ENCODE measurements at places on chromosomes 3 and 15. TPM values are rescaled to one million over a fixed set of nuclear protein-coding genes. Genes with fewer than 3 reads are reported as not detected.

GRCh38 chr3:15722877-15723623 lies 74.7 kb downstream of the ANKRD28 start:
- no peak for DNase-seq

SLC6A1 gene
- not detected for polyA plus RNA-seq

- DNase-seq: no peak
These were observed 317.3 kb downstream of the FGF12 start for GRCh38 chr3:192409838-192410683.

GRCh38 chr3:188353426-188353825 lies 199.5 kb downstream of the LPP start:
- DNase-seq: no peak

DNA sequence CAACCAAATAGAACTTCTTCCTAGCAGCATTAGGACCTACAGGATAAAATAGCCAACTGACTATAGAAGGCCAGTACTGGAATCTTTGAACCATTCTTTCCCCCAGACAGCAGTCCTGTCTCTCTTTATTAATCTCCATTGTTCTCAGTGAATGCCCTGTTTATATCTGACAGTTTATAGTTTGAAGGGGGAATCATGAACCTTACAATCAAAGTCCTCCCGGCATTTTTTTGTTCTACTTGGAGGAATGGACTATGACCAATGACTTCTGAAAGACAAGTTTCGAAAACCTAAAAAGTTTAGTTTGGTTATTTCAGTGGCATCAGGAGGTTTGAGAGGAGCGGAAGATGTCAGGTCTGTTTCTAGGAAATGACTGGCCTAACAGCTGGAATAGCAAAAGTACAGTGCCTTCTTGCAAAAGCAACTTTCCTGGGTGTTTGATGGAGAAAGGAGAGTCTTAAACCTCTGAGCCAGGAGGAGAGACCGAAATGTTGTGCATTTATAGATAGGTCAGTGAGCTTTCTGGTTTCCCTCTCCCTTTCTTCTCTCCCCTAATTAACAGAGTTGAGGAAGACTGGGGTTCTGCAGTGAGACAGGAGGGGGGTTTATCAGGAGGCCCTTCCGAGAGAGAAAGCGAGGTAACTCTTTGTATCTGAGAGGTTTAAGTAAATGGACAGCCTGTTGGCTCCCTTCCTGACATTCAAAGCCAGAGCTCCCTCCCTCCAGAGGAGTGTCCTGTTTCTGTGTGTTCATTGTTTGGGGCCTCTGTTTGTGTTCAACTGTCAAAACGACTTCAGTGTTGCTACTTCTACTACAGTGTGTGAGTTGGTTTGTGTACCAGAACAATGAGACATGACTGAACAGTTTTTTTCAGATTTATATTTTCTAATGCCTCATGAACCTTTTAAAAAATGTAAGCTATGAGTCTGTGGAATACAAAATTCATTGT lies 383.0 kb upstream of the RARB start:
- no peak for DNase-seq

CDAN1 gene
- 6.2 TPM for polyA plus RNA-seq

GRCh38 chr15:27061739-27062138 lies 90.8 kb downstream of the GABRG3 start:
- DNase-seq: no peak

DNA sequence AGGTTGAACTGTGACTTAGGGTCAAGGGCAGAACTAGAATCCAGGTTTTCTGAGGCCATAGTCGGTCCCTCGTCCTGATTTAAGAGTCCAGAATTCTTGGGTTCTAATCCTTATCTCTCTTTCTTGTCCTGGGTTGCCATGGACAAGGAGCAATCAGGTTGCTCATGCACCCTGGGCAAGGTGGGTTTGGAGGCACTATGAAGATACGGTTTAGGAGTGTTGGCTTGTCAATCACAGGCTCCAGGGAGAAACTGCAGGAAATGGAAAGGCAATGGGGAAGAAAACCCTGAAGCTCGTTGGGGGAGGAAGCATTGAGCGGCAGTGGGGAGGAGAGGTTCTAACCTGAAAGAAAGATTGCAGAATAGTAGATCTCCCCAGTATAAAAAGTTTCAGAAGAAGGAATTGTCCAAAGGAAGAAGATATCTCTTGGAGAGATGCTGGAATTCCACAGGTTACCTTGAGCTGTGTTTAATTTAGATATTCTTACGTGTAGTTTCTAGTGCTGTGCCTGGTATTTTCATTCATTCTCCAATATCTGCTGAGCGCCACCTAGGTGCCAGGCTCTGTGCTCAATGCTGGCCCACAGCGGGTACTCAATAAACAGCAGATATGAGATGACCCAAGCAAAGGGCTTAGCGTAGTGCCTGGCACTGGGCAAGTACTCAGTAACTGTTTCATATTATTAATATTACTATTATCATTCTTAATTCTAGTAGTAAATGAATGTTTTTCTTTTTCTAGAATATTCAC lies 2.0 kb downstream of the ACAN start:
- no peak for DNase-seq

- DNase-seq: peak; percentile 97
These were observed at the start of gene SLC49A4 for GRCh38 chr3:122794779-122795673. Gene SLC49A4 (plus strand): TSS chr3:122795069. CDS start chr3:122795193, 124 bp downstream.

BNC1 gene
- not detected for polyA plus RNA-seq

STAB1 gene
- 0.03 TPM for polyA plus RNA-seq

GRCh38 chr3:119590706-119591105 lies 7.0 kb upstream of the PLA1A start:
- no peak for DNase-seq

DNA sequence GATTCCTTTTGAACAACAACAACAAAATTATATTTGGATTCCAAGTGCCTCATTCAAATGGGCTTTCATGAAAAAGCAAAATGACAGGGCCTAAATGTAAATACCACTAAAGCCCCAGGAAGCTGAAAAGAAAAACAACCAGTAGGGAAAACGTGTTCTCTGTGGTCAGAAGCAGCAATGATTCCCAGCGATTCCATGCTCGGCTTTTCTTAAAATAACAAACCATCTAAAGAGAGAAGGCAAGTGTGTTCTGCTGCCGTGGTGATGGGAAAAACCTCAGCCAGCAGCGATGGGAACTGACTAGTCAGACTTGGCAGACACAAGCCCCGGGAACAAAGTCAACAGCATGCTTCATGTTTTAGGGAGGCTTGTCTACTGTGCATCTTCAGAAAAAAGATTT lies 153.6 kb downstream of the TNIK start:
- no peak for DNase-seq

GRCh38 chr15:25022233-25022632 lies 67.4 kb downstream of the SNRPN start:
- no peak for DNase-seq

FGD5 gene
- not detected for polyA plus RNA-seq

DNA sequence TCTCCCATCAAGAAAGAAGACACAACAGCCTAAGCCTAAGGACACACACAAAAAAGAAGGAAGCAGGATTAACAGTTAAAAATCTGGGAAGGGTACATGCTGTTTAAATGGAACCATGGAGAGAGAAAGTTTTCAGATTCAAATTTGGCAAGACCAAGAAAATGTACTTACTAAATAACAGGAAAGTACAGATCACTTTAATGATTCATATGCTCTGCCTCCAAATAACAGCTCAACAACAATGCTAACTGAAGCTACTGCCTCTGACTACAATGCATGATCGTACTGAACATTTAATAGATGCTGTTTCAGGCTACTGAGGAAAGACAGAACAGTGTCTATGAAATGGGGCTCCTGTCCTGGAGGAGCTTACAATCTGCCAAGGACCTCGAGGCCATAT lies 8.4 kb upstream of the NMB start:
- DNase-seq: no peak

Data from SK-N-SH (cell line).